Stimulated activated CD4-positive, alpha-beta T cell treated with anti-CD3 and anti-CD28 coated beads, Interleukin-15, amount 100 ng/mL, for 1 hour (primary cell): ENCODE measurements at places on chromosomes 4 and X.

DNA sequence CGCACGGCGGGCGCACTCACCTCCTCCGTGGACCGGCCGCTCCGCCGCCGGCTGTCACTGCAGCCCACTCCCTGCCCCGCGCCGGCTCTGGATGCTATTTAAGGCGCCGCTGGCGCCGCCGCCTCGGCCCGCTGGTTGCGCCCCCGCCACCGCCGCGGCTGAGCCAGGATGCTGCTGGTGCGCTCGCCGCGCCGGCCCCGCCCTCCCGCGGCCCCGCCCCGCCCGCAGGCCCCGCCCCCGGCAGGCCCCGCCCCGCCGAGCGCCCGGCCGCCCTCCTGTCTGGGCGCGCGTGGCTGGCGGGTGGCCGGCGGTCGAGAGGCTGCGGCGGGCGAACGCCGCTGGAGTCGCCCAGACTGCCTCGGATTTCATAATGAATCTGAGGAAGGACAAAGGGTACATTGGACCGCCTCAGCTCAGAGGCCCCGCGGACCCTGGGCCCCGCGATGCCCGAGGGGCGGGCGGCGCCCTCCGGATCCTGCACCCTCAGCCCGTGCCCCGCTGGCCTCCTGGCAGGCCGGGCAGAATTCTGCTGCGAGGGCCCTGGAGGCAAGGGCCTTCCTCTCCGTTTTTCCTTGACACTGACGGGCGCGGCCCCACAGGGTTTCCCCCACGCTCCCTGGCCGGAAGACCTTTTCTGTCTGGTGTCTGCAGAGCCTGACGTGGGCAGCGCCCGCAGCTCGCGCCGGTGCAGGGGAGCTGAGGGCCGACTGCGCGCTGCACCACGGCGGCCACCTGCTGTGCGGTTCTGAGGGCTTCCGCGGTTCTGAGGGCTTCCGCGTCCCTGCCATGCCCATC lies at the start of gene ACSL1:
Gene ACSL1 (minus strand): TSS at position 73 of the 795 bp plus-strand sequence. CDS start 22,454 bp downstream, outside the sequence.
- peak; percentile 74 for DNase-seq

GRCh38 chr4:38620065-38620464 lies 43.9 kb upstream of the KLF3 start:
- DNase-seq: no peak

GRCh38 chr4:33924239-33924638 lies 2320.1 kb downstream of the ARAP2 start:
- DNase-seq: no peak

- DNase-seq: no peak
Observed at GRCh38 chr4:57726154-57726553, 616.0 kb upstream of the IGFBP7 start.

GRCh38 chrX:15882704-15883539 lies 28.3 kb upstream of the AP1S2 start:
- DNase-seq: no peak

- no peak for DNase-seq
Observed at GRCh38 chr4:101914761-101915160, 124.2 kb downstream of the BANK1 start.

- DNase-seq: no peak
Observed at GRCh38 chr4:84892950-84893349, 73.5 kb downstream of the WDFY3 start.

- DNase-seq: no peak
Observed at GRCh38 chr4:94226763-94227162, 19.1 kb downstream of the SMARCAD1 start.

- no peak for DNase-seq
Observed at GRCh38 chr4:26992657-26993361, 132.2 kb downstream of the STIM2 start.

- DNase-seq: no peak
Observed at GRCh38 chr4:107870236-107870635, 45.5 kb downstream of the SGMS2 start.

DNA sequence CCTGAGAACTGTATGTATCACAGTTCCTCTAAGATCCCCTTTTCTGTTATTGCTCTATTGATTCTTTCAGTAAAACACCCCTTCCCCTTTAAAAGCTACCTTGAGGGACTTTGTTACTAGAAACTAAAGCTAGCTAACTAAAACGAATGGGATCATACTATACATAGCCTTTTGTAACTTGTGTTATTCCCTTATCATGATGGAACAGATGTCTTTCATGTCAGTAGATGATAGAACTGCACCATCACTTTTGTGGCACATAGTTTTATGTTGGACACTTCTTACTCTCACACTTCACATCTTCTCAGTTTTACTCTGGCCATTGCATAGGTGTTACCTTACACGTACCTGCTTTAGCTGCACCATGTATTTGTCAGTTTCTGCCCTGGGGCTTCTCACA lies 46.6 kb upstream of the PGRMC2 start:
- DNase-seq: no peak

DNA sequence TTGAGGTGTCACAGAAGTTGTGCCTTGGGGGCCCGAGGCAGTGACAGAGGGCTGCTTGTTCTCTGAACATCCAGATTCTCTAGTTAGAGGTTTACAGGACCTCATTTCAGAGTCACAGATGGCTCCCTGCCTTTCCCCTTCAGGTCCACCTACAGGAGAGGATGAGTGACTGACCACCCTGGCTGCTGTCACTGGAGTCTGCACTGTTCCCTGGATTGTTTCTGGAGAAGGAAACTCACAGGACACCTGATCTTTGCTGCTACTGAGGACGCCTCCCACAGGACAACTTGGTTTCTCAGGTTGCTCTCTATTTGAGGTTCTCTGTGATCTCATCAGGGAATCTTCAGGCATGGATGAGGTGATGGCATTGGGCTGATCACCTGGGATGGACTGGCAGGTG lies 58.3 kb downstream of the GPRIN3 start:
- no peak for DNase-seq

- DNase-seq: no peak
Observed at GRCh38 chr4:20020056-20020455, 231.6 kb upstream of the SLIT2 start.

GRCh38 chr4:89305712-89306437 lies 1.7 kb downstream of the GPRIN3 start:
- DNase-seq: no peak

DNA sequence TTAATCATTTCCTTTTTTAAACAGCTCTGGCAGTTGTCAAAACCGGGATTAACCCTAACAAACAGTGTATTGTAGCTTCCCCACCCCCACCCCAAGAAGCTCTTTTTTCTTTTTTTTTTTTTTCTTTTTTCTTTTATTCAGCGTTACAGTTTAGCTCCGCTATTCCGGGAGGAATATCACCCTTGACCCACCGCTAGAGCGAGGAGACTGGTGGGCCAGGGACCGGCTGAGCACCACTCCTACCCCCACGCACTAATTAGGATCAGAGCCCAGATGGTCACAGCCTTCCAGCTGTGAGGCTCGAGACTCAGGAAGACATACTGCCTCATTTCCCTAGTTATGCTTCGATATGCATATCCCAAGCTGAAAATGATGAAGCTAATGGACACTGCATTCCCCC lies 2.0 kb downstream of the PARM1 start:
- no peak for DNase-seq

- no peak for DNase-seq
Observed at GRCh38 chr4:119604266-119604665, 24.3 kb downstream of the PDE5A start.

GRCh38 chr4:8261851-8262535 lies 7.6 kb upstream of the HTRA3 start:
- no peak for DNase-seq

DNA sequence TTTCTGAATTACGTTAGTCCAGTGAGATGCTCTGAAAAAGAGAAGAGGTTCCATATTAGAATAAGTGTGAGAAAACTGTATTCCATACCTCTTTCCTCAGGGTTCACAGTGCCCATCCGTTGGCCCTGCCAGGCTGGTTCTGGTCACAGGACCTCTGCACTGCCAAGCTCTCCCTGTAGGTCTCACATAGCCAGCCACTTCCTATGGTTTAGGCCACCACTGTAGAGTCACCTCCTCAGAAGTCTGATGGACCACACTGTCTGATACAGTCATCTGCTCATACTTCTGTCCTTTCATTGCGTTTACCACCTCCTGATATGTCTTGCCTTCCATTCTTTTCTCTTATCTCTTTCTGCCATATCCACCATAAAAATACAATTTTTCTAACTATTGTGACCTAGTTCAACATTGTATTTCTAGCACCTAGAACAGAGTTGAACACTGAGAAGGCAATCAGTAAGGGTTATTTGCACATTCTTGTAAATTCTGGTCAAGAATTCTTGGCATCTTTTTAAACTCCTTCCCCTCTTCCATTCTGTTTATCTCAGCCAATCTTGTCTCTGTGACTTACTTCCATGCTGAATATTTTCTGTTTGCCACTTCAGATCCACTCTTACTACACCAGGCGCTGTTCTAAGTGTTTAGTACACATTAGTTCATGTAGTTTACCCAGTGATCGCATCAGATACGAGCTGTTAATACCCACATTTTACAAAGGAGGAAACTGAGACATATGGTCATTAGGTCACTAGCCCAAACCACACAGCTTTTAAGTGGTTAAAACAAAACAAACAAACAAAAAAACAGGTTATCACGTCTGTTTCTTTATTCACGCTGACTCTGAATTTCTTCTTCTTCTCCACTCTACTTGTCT lies 125.6 kb downstream of the CBR4 start:
- no peak for DNase-seq

DNA sequence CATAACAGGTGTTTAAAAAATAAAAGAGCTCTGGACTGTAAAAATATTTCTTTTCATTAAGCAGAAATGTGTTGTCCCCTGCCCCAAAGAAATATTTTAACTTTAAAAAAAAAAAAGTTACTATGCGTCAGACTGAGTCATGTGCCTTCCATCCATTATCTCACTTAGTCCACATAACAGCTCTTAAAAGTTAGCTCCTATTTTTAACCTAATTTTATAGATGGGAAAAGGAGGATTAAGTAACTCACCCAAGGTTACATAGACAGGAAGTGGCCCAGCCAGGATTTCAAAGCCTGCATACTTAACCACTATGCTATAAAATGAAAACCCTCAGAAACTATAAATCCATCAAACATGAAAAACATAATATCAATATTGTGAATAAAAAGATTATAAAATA lies 97.7 kb downstream of the MANBA start:
- DNase-seq: no peak

DNA sequence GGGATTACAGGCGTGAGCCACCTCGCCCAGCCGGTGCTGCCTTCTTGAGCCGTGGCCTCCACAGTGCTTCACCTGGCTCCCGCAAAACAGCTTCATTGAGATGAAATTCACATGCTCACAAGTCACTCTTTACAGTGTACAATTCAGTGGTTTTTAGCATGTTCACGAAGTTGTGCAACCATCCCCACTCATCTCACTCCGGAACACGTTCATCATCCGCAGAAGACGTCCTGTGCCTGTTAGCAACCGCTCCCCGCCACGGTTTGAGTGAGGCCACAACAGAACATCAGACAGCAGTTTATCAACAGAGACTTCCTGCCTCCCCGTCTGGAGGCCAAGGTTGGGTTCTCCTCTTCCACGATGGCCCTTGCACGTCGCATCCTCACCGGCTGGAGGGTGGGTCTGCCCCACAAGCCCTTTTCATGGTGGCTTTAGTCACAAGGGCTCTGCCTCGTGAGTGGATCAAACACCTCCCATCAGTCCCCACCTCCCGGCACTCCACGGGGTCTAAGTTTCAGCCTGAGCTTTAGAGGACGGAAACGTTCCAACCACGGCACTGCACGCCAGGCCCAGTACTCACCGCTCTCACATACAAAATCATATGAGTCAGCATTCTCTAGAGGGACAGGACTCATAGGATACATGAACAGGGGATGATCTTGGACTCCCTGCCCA lies 29.6 kb upstream of the SPON2 start:
- peak; percentile 62 for DNase-seq

DNA sequence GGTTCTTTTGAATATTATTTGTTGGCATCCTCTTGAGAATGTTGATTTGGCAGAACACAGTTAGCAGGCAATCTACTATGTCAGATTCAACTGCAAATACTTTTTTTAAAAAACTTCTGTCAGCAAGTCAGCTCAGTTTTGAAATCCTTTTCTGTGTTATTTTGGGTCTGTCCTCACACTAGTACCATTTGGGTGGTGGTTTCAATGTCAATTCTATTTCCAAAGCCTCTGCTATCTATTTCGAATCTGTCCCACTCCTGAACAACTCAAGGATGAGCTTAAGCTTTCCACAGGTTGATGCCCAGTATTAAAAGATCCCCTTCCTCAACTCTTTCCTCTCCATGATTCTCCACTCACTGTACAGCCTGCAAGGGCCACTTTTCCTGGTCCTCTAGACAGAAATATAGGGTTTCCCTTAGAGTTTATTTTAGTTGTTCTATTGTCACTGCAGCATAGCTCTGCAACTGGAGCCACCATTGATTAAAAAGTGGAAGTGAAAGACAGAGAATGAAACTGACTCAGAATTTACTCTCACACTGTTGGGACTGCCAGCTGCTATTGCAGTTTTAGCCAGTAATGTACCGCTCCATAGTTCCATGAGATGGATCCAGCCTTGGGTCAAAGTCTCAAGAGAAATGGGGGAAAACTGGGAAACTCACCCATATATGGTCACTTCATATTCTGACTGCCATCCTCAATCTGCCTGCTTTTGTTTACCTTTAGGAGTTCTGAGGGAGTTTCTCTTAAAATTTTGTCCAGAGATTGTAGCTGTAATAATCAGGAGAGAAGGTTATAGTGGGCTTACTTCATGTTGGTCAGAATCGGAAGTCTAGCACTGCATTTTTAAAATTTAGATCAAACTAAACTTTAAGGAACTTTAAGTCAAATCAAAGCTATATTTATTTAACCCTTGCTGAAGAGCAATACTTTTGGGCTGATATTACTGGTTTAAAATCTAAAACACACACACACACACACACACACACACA lies 14.6 kb downstream of the HDX start:
- no peak for DNase-seq

- DNase-seq: no peak
Observed at GRCh38 chr4:142365391-142365790, 480.7 kb downstream of the INPP4B start.

GRCh38 chr4:122652379-122652778 lies 31.5 kb upstream of the IL21 start:
- no peak for DNase-seq

DNA sequence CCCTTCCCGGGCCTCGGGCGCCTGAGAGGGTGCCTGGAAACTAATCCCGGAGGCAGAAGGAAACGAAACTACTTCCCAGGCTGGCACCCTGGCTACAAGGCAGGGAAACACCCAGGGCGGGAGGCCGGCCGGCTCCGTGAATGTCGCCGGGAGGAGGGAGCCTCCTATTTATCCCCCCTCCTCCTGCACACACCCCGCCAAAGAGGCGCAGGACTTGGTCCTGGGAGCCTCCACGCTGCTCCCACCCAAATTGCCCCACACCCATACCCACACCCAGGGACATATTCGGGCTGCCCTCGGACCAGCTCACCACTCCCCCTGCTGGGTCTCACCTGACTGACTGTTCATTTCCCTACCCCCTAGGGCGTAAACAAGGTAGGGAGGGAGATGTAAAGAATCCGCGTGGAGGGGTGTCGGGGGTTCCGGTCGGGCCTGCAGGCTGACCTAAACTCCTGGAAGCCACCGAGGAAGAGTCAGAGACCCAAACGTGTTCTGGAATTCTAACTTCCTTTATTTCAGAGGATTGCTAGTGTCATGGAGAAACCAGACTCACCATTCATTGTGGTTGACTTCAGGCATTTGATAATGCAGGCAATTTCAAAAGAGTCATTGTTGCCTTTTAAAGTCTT lies at the start of gene BTC:
Gene BTC (minus strand): TSS at position 142 of the 629 bp plus-strand sequence. CDS start 198 bp downstream, outside the sequence.
- DNase-seq: no peak

- no peak for DNase-seq
Observed at GRCh38 chr4:18297684-18298083, 276.1 kb upstream of the LCORL start.

- DNase-seq: no peak
Observed at GRCh38 chrX:40021647-40022046, 76.1 kb downstream of the BCOR start.

- no peak for DNase-seq
Observed at GRCh38 chr4:38275331-38276100, 315.3 kb downstream of the PTTG2 start.

- no peak for DNase-seq
Observed at GRCh38 chr4:185792384-185793115, 19.4 kb downstream of the SORBS2 start.
